Activated T-cell treated with anti-CD3 and anti-CD28 coated beads, Interleukin-2, amount 50 U/mL, for 24 hours (primary cell): ENCODE measurements at places on chromosomes 2 and 18.
A peak's percentile ranks its signal among the peaks of the same experiment; 100 is the strongest.

GRCh38 chr2:13218205-13218604 is 501.5 kb downstream of the TRIB2 start:
- no peak for DNase-seq

- no peak for DNase-seq
These were observed 100.6 kb downstream of the ANTXR1 start for GRCh38 chr2:69113627-69114026.

DNA sequence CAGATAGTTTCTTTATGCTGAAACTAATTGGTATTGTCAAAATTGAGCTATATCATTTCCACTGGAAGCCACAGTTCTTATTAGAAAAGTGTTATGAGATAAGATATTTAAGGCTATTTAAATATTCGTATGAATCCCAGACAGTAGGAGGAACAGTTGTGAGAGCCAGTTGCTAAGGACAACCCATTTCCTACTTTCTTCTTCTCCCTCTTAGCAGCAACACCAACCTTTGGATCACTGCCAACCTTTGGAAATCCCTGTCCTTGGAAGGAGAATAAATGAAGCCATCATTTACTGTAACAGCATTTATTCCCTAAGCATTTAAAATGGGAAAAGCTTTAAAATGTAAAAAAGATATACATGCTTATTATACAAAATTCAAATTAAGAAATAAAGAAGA is 85.8 kb downstream of the PLCL1 start:
- no peak for DNase-seq

DNA sequence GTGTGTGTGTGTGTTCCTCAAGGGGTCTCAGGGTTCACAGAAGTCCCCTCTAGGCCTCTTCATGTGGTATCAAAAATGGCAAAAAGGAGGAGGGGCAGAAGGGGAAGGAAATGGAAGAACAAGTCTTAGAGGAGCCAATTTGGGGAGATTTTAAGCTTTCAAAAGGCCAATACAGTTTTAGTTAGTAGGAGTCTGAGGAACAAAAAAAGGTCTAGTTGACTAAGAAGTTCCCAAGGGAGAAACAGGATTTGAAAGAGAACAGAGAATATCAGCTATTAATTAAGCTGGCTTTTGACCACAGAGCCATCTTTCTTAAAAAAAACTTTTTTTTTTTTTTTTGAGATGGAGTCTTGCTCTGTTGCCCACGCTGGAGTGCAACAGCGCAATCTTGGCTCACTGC is 7.1 kb downstream of the RNF125 start:
- no peak for DNase-seq

DNA sequence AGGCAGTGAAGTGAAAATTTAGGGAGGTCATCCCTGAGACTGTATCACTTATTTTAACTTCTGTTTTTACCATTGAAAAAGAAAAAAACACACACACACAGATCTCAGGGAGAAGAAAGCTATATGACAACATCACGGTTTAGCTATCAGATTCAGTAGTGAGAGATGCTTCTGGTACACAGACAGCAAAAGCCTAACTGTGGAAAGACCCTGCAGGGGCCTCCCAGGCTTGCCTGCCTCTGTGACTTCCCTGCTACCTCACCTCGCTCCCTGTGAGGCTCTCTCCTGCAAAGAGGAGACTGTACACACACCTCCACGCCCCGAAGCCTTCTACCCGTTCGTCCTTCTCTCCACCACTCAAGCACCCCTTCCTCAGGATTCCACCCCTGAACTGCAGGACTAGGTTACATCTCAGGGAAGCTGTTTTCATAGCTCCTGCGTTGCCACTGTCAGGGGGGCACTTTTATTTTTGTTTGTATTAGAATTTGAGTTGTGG is 86.3 kb downstream of the EPB41L3 start:
- DNase-seq = peak; percentile 31

DNA sequence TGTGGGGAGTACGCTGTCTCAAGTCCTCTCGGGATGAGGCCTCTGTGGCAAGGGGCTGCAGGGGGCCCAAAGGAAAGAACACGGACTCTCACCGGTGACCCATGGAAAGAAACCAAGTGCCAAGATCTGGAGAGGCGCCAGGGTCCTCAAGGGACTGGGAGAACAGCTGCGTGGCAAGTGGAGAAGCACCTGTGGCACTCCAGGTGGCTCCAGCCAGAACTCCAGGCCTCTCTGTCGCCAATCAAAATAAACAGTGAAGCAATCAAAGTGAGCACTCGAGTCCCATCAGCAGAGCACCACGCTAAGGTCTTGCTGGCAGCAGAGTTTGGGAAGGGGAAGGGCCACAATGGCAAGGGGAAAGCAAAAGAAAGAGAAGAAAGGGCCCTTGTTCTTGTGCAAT is 54.7 kb downstream of the BCL2 start:
- DNase-seq = no peak

GRCh38 chr2:26197516-26197915 is 24.6 kb downstream of the GAREM2 start:
- DNase-seq = no peak

DNA sequence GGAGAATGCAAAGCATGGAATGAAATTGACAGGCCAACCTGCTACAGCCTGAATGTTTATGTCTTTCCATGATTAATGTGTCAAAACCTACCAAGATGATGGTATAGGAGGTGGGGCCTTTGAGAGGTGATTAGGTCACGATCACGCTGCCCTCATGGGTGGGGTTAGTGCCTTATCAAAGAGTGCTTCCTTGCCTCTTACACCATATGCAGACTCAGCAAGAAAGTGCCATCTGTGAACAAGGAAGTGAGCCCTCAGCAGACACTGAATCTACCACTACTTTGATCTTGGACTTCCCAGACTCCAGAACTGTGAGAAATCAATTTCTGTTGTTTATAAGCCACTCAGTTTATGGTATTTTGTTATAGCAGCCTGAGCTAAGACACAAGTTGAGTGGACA is 147.5 kb upstream of the BCL2L11 start:
- DNase-seq = no peak

DNA sequence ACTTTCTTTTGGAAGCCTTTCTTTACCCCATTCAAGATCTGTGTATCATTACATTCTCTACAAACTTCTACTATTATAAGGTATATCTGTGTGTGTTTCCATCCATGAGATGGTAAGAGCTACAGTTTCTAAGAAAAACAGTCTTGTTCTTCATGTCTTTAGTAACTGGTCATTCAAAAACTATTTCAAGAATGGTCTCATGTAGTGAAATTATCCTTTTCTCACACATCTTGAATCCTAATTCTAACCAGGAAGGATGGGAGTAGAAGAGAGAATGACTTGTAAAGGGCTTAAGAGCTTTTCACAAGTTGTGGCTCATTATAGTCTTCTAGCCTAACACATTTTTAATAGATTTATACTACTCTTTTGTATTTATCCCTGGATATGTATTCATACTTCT is 47.3 kb downstream of the ROCK1 start:
- DNase-seq = no peak

GRCh38 chr2:10019602-10020400 is 23.5 kb upstream of the KLF11 start:
- no peak for DNase-seq

DNA sequence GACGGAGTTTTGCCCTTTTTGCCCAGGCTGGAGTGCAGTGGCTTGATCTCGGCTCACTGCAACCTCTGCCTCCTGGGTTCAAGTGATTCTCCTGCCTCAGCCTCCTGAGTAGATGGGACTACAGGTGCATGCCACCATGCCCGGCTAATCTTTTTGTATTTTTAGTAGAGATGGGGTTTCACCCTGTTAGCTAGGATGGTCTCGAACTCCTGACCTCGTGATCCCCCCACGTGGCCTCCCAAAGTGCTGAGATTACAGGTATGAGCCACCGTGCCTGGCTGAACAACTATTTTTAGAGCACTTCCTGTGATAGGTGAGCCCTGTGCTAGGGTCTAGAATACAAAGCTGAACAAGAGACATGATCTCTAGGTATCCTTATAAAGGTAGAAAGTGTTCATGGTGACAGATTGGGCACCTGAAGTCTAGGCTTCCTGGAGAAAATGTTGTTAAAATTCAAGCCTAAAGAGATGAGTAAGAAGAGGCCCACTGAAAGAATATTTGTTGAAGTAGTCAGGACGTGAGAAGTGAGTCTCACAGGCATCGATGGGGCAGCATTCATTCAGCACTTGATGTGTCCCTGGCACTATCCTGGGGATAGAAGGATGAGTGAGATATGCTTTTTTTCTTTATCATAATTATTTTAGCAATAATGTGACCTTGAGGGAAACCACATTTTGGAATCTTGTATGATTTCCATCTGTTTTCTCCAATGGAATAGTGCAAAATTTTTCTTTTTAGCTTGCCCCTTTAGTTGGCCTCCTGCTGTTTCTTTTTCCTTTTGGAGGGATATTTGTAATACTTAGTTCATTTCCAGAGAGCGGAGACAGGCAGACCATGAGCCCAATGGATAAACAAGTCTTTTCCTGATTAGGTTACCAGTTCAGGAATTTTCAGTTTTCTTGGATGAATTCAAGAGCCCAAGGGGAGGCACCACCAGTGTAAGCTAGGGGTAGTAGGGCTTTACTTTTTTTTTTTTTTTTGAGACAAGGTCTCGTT is 5.1 kb downstream of the ZNF236 start:
- no peak for DNase-seq

GRCh38 chr18:66601649-66602048 is 2.2 kb downstream of the CDH19 start:
- DNase-seq = no peak

- no peak for DNase-seq
These were observed 22.8 kb upstream of the APCDD1 start for GRCh38 chr18:10431680-10432079.

DNA sequence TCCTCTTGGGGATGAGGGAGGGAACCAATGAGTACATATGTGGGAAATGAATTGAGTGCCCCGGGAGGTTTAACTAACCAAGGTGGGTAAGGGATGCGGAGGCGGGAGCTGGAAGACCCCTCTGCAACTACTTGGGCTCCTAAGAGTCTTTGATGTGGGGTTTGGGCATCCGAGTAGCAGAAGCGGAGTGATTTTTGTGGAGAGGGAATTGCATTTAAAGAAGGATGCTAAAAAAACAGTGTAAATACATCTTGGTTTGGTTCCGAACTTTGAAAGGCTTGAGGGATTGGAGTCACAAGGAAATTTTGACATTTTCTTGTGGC is 215.7 kb downstream of the MCFD2 start:
- DNase-seq = no peak

DNA sequence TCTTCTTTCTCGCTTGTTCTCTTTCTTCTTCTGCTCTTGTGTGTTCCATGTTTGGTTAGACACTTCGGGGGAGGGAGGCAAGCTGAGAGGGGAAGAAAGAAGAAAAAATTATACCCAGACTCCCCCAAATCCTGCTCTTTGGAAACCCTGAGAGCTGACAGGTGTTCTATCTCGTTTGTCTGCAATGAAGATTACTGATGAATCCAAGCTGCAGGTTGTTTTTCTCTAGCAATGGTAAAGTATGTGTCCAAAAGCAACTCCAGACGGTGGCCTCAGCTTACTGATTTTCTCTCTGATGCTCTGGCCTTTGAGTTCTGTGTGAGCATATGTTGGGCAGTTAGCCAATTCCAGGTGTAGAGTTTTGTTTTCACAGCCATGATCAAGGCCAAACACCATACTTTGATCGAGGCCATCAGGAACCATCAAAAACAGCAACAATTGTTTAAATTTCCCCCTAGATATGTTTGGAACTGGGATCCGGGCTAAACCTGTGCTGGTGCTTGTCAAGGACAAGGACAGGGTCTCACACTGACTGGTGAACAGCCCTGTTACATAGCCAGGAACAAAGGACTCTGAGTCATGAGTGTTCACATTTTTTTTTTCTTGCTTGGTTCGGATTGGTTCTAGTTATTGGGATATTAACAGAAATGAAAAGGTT is 142.0 kb downstream of the PRKCE start:
- DNase-seq = no peak

DNA sequence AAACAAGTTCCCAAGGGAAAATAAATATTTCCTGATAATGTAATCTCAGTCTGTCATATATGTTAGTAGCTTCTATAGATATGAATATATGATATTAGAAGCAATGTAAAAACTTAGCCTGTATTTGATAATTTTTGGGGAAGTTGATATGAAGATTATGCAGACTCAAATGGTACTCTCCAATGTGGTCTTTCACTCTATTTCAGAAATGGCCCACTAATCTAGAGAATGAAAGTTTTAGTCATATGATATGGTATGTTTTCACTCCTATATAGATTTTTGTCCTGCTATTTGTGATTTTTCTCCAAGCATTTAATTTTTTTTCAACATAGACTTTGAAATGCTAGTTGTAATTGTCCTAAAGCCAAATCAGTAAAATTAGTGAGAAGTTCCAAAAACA is 236.7 kb upstream of the BOD1L2 start:
- DNase-seq = no peak

GRCh38 chr2:232436381-232437194 is 19.4 kb upstream of the ALPI start:
- DNase-seq = no peak

GRCh38 chr18:23166891-23167541 is 31.7 kb downstream of the CABLES1 start:
- DNase-seq = no peak

DNA sequence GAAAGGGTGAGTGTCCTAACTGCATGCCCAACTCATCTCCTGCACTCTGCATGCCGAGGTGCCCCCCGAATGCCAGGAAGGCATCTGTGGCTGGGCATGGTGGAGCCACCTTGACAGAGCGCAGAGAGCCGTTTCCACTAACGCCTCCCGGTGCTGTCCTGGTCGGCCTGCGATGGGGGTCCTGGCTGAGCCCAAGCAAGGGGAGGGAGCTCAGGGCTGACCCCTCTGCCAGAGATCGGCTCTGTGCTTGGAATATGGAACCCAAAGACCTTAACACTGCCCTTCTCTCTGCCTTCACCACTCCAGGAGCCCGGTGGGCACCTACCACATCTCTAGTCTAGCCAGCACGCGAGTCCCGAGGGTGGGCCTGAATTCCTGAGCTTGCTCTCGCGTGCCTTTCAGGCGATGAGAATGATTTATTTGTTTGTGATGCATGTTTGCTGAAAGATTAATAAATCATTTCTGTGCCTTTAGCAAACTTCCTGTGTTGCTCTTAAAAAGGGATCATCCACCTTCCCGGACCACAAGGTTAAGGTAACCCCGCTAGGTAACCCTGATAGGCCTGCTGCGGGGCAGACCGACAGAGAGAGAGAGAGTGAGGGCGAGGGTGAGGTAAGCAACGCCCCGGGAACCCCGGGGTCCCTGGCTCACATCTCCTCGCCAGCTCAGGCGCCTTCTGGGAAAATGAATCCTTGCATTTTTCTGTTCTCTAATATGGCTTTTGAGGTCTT is 35.3 kb downstream of the PDIA6 start:
- DNase-seq = no peak

DNA sequence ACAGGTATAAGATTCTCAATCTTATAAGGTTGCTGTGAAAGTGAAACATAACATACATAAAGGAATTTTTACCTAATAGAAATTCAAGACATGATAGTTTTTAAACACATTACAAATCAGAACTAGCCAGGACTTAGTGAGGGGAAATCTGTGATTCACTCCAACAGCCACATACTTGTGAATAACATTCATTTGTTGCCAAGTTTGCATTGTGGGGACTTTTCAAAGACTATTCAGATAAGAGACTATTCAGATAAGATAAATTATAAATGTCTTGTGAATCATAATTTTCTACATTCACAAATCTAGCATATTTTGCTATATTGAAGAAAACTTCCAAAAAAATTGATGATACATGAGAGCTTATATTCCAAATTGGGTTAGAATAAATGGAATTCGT is 345.3 kb upstream of the CDH20 start:
- no peak for DNase-seq

GRCh38 chr2:127575941-127576432 is 40.5 kb downstream of the MYO7B start:
- DNase-seq = no peak
